H9 (cell line): ENCODE measurements at places on chromosomes 7 and 10. TPM values are rescaled to one million over a fixed set of nuclear protein-coding genes. Genes with fewer than 3 reads are reported as not detected.

Gene ZNF655
- total RNA-seq: 48.8 and 49.2 TPM in 2 replicates

Gene NDUFB2
- total RNA-seq: 177 and 185 TPM in 2 replicates

Gene VAX1
- not detected in 2 replicates for total RNA-seq

Gene FKBP6
- total RNA-seq: not detected in 2 replicates

Gene APBB1IP
- total RNA-seq: not detected in 2 replicates

GRCh38 chr7:30594540-30595435, at the start of gene GARS1:
Gene GARS1 (plus strand): TSS chr7:30594878. CDS start chr7:30594922, 44 bp downstream.
- H3K4me1 ChIP-seq: no peaks in the 10 kb centered on the region
- no peaks in the 10 kb centered on the region for H3K27me3 ChIP-seq
- peak within 1 kb of the TSS; percentile 55 for H3K27ac ChIP-seq

DNA sequence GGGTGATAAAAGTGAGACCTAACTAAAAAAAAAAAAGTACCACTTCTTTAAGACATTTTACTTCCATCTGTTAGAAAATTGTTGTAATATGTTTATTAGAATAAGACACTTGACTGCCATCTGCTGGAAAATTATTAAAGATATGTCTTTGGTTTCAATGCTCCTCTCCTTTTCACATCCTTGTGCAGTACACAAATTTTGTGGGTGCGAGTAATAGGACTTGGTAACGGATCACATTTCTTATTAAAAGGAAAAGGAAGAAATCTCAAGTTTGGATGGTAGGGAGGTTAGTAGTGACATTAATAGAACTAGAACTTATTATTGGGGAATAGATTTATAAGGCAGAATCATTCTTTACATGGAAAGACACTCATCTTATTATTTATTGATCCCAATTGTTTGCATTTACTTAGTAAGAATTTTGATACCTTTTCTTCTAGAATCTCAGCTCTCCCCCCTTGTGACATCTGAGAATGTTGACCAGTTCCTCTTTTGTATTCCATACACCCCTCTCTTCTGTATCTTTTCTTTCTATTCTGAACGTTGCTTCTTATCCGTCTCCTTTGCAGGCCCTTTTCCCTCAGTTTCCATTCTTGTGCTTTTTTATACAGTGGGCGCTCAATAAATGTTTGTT, 43.0 kb upstream of the RPA3 start:
- H3K27ac ChIP-seq: no peak overlapping the region
- no peak overlapping the region for H3K4me3 ChIP-seq
- DNase-seq: no peak
- H3K4me1 ChIP-seq: no peaks in the 10 kb centered on the region
- H3K27me3 ChIP-seq: no peaks in the 10 kb centered on the region

- H3K36me3 ChIP-seq: no peaks in the 10 kb centered on the region
- H3K27me3 ChIP-seq: no peaks in the 10 kb centered on the region
- DNase-seq: no peak
- H3K4me1 ChIP-seq: no peaks in the 10 kb centered on the region
- no peak overlapping the region for H3K4me3 ChIP-seq
Measured at GRCh38 chr10:96401036-96401435, 42.2 kb upstream of the OPALIN start.

DNA sequence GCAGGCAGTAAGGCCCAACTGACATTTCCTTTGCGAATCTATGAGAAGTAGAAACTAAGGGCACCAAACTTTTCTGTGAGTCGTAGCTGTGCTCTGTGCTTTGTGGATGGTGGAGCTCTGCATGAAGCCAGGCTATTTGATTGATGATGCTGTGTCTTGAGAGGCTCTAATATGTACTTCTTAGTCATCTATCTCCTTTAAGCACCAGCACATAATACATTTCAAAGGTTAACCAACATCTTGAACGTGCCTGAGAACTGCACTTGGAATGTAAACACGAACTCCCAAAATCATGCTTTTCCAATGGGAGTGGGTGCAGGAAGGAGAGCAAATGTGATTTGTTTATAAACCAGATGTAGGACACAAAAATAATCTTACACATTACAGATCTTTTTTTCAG, 411.6 kb downstream of the PARD3 start:
- no peak overlapping the region for H3K4me3 ChIP-seq
- no peaks in the 10 kb centered on the region for H3K36me3 ChIP-seq
- no peak overlapping the region for H3K27ac ChIP-seq
- H3K27me3 ChIP-seq: no peaks in the 10 kb centered on the region

GRCh38 chr10:76657337-76658012, 980.1 kb downstream of the KCNMA1 start:
- no peaks in the 10 kb centered on the region for H3K36me3 ChIP-seq
- no peak overlapping the region for H3K4me3 ChIP-seq
- H3K27ac ChIP-seq: no peak overlapping the region
- no peak for DNase-seq
- no peaks in the 10 kb centered on the region for H3K27me3 ChIP-seq

GRCh38 chr10:120641695-120642094, 184.7 kb downstream of the PLPP4 start:
- H3K4me1 ChIP-seq: peaks cover 21% of the 10 kb centered on the region; the same call in 1 of the 2 replicates
- DNase-seq: no peak
- peaks cover 15% of the 10 kb centered on the region; the same call in 1 of the 2 replicates for H3K27me3 ChIP-seq
- no peak overlapping the region for H3K4me3 ChIP-seq

GRCh38 chr7:120645966-120646365, 212.0 kb downstream of the TSPAN12 start:
- H3K27me3 ChIP-seq: no peaks in the 10 kb centered on the region
- H3K36me3 ChIP-seq: no peaks in the 10 kb centered on the region; the same call in 1 of the 3 replicates
- no peak overlapping the region for H3K27ac ChIP-seq
- DNase-seq: no peak

GRCh38 chr10:130160775-130161174, 24.6 kb downstream of the GLRX3 start:
- H3K27ac ChIP-seq: no peak overlapping the region
- no peaks in the 10 kb centered on the region for H3K27me3 ChIP-seq
- no peak overlapping the region for H3K4me3 ChIP-seq
- peaks cover 3% of the 10 kb centered on the region for H3K4me1 ChIP-seq
- DNase-seq: no peak

DNA sequence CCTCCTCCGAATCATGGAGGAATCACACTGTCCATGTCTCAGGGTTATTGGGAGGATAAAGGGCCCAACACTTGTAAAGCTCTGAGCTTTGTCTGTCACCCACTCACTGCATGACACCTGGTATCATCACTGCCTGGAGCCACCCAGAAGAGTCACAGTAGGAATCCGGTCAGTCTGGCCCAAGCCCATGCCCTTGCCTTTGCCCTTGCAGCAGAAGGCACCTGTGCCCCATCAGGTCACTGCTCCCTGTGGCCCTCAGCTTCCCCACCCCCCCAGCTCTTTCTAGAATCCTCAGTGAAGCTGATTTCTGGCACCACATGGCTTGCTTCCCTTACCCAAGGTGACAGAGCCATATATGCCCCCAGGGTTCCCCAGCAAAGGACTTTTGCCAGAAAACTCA, 14.4 kb downstream of the LDB3 start:
- H3K4me3 ChIP-seq: no peak overlapping the region
- no peaks in the 10 kb centered on the region for H3K36me3 ChIP-seq
- H3K27ac ChIP-seq: no peak overlapping the region
- DNase-seq: no peak
